ENCODE measurements at places on chromosomes 3 and 15. TPM values are rescaled to one million over a fixed set of nuclear protein-coding genes. Genes with fewer than 3 reads are reported as not detected.

DNA sequence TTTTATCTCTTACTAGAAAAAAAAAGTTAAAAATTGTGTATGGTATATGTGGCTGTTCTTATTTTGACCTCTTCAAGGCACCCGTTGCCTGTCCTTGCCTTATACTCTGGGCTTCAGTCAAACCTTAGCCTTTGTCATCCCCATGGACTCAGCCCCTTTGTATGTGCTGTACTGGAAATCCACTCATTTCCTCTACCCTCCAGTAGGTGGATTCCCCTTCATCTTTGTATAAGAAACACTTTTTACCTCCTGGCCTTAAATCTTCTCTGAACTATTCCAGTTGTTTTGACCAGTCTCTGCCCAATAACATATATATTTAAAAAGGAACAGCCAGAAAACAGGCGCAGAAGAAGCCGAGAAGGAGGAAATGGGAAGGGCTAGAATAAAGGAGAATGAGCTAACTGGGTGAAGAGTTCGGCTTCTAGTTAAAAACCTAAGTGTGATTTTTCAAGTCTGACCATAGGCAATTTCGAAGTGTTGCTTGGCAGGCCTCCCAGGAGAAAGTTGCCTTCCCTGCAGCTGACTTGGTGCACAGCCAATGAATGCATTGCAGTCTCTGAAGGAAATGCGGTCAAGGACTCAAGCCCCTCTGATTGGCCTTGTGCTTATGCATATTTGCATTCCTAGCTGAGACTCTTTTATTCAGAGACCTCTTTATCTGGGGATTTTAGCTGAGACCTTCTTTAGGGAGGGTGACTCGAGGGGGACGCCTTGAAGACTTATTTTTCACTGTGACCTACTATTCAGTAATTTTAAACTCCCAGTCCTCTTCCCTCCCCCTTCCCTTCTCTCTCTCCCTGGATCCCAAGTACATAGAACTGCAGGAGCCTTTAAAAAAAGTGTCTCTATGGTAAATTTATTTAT is 277.4 kb downstream of the ROBO1 start:
- DNase-seq: no peak

The RBP2 gene
- total RNA-seq: not detected

DNA sequence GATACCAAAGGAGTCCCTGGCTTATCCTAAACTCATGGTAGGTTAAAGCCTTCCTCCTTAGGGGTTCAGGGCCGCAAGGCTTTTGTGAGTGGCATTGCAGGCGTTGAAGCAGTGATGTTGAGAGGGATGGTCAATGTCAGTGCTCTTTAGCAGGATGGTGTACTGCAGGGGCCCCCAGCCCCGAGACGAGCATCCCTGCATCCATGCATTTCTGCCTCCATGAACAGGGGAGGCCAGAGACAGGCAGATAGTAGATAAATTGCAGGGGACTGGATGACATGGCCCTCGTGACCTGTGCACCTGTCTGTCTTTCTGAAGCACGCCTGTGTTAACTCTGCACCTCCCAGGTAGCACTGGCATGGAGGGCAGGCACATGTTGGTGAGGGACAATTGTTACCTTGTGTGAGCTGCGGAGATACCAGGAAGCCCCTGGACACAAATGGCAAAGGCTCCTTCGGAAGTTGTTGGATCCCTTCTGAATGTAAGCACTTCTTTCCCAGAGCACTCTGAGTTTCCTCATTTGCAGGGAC is 133.5 kb downstream of the SNRPN start:
- DNase-seq: no peak

The PRR23C gene
- total RNA-seq: not detected

All from H1 (cell line).